ENCODE measurements at places on chromosomes 3 and 15.

DNA sequence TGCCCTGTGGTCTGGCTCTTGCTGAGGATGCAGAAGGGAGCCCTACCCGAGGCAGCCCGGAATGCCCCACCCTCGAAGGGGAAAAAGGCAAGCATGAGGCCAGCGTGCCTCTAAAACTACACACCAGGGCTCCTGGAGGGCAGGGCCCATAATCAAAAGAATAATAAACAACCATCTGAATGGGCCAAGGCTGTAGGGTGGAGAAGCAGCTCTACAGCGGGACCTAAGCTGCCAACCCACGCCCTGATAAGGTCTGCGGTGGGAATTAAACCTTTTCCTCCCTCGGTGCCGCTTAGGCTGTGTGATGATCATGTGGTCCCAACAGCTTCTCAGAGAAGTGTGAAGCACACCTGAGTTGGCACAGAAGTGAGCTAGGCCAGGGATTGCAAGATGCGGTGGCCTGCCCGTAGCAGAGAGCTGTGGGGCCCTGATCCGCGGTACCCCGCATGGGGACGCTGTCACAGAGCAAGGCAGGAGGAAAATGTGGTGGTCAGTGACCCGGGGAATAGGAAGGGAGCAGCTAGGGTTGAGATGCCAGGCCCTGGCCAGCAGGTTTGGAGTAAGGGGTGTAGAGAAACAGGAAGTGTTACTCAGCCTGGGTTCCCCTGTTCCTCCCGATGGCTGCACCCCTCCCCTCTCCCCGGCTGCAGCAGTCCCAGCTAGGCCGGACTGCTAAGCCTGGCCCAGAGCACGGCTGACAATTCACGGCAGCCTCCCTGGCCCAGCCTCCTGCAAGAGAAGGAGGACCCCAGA is 1.1 kb upstream of the C15orf62 start:
- DNase-seq: no peak

DNA sequence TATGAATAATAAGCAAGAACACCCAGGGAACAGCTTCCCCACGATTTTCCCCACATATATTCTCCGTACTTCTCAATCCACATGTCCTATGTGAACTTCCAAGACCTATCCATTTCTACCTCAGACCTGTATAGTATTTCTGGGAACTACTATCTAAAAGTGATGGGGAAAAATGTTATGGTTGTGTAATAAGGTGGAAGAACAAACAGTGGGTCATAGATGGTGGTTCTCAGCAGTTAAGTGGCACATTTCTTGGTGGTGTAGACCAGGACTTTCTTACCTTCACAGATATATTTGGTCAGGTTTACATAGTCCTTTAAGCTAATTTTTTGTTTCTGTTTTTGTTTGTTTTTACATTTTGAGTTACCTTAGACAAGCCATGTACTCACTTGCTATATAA is 675.1 kb downstream of the GBE1 start:
- DNase-seq: no peak

GRCh38 chr3:150870406-150870805 is 34.8 kb downstream of the MINDY4B start:
- no peak for DNase-seq

DNA sequence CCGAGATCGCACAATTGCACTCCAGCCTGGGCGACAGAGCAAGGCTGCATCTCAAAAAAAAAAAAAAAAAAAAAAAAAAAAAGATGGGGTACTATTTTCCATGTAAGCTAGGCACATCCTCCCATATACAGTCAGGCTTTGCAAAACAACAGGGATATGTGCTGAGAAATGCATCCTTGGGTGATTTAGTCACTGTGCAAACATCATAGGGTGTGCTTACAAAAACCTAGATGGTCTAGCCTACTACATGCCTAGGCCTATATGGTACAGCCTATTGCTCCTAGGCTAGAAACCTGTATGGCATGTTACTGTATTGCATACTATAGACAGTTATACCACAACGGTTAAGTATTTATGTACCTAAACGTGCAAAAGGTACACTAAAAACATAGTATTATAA is 75.0 kb downstream of the TTBK2 start:
- no peak for DNase-seq

DNA sequence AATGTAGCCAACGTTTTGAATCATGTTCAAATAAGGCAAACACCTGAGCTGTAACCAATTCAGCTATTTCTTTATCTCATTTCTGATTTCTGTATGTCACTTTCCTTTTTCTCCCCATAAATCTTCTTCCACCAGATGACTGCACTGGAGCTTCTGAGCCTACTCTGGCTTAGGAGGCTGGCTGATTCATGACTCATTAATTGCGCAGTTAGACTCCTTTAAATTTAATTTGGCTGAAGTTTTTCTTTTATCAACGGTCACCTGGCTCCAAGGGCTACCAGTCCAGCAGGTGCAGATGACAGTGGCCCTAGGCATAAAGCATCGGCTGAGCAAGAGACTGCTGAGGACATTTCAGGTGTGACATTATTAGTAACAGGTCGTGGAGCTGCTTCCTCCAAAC is 39.6 kb upstream of the ITGA11 start:
- DNase-seq: no peak

DNA sequence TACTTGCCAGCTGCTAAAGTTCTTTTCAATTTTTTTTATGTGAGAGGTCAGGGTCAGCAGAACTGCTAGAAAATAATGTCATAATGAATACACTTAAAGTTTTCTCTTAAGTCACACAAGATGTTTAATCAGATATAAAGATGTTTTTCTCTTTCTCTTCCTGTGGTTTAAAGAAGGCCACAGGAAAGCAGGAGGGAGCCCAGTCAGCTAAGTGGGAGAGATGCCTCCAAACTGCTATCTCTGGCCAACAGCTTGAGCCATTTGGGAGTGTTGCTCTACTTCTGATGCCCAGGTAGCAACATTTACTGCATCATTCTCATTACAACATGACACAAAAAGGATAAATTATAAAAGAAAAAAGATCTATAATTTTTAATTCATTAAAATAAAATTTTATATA is 45.7 kb upstream of the NLGN1 start:
- DNase-seq: no peak
